ENCODE measurements at places on chromosomes 4 and X.

DNA sequence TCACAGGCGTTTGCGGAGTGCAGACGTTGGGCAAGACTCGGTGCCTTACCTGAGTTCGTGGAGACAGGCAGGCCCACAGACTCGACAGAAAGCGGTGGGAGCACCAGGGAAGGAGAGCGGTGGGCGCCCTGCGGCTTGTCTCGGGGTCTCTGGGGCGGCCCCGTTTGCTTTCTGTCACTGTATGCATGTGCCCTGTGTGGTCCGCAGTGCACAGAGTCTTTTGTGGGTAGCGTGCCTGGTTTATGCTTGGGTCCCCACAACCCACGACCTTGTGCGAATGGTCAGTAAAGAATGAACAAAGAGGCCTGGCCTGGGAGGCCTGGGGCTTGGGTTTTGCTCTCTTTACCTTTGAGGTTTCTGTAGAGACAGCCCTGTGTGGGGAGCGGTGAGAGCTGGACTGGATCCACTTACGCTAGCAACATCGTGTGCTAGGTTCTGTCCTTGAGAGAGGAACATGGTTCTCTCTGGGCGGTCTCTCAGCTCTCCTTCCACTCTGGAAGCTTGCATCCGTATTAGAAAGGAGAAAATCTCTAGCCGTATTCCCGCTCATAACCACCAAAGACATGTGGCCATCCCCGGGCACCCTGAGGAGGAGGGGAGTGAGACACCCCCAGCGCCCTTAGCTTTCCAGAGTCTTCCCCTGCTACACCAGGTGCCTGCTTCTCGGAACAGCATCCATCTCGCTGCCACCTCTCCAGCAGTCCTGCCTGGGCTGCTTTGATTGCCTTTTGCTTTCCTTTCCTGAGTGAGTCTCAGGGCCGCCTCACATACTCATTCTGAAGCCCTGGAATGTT, 1.2 kb downstream of the TADA2B start:
- no peak for DNase-seq

DNA sequence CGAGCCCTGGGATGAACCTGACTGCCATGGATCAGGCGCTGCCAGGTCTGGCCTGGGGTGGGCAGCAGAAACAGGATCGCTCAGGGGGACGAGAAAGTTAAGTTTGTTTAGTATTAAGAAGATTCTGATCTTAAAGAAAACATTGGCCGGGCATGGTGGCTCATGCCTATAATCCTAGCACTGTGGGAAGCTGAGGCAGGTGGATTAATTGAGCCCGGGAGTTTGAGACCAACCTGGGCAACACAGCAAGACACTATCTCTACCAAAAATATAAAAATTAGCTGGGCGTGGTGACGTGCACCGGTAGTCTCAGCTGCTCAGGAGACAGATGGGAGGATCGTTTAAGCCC, 696 bp upstream of the FLNA start:
- DNase-seq: no peak

DNA sequence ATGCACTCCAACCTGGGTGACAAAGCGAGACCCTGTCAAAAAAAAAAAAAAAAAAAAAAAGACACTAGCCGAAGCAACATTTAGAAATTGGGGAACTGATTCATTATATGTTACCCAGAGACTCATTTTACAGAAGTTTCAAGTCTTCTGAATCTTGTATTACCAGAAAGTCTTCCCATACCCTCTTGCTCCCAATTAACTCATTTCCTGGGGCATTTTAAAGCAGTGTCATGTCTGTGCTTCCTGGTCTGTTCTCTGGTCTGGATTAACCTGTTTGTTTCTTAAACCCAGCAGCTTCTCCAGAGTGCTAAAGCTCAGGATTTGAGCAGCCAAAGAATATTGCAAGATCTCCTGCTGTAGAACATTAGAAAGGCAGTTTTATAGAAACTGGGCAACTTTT, 43.7 kb downstream of the FRMPD3 start:
- no peak for DNase-seq

DNA sequence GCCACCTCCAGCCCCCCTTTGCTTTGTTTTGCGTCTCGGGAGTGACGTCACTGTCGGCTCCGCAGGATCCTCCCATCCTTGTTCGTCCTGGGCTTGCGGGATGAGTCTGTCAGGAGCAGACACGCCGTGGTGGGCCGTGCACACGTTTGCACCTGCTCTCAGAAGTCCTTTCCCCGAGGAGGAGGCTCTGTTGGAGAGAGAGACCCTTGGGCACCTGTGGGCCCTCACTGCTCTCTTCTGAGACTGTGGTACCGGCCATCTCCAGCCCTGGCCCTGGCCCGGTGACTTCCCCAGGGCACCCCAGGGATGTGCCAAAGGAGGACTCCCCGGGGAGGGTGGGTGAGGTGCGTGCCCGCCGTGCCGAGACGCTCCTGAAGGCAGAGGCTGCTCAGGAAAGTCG, 76.1 kb upstream of the PPP2R3B start:
- DNase-seq: no peak

DNA sequence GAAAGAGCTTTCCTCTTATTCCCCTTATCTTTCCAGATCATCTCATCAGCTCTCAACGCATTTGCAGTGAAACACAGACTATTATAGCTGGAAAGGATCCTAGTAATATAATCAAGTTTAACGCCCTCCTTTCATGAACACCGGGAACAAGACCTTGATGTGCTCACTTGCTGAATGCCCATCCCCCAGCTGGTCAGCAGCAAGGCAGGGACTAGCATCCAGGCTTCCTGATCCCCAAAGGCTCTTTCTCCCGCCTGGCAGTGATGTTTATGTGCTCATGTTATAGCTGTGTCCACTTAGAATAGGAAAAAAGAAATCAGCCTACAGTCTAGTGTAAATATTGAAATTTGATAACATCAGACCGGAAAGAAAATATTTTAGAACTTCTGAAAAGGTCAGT, 24.6 kb downstream of the GPC4 start:
- no peak for DNase-seq

- peak; percentile 46 for DNase-seq
Measured at GRCh38 chr4:14827111-14827510, 175.2 kb upstream of the CPEB2 start.

DNA sequence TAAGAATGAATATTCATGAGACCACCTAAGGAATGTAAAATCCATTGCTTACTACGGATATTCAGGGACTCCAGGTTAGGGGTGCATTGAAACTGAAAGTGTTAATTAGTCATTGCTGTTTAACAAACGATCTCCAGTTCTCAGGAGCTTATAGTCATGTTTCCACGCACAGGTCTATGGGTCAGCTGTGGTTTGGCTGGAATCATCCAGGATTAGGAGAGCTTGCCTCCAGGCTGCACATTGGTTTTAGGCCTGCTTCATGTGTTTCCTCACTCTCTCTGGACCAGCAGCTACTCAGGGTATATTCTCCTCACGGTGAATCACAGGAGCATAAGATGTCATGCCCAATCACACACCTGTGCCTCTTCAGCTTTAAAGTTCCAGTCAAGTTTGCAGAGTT, 98.9 kb downstream of the ATXN3L start:
- no peak for DNase-seq

DNA sequence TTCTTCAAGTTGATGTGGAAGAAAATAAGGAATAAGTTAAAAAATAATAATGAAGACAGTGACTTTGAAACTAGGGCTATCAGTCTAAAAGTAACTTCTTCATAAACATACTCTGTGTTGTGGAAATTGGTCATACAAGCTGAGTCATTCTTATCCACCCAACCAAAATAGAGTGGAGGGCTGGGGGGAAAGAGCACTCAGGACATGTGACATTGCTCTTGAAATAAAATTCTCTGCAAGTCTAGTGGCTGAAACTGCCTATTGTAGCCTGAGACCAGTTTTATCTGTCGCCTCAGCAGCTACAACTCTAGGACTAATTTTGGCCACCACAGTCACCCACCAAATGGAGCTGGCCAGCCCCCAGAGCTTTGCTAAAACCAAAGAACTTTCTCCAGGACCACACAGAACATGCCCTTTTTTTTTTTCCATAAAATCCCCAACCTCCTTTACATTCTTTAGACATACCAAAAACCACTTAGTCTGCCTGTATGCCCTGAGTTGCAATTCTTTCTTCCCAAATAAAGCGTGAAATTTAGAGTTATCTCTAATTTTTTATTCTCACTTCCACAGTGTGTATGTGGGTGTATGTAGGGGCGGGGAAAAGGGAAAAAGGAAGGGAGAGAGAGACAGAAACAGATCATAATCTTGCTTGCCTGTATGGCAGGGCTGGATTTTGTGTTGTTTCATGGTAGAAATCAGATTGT, 23.0 kb upstream of the SLC25A4 start:
- DNase-seq: no peak

GRCh38 chrX:15127010-15127409, 142.9 kb downstream of the ASB9 start:
- DNase-seq: no peak

GRCh38 chrX:18291006-18291545, 63.4 kb downstream of the SCML2 start:
- peak; percentile 29 for DNase-seq

GRCh38 chrX:129233786-129234185, 289.5 kb downstream of the SMARCA1 start:
- no peak for DNase-seq

- DNase-seq: no peak
Measured at GRCh38 chrX:18949291-18949943, 34.5 kb downstream of the PHKA2 start.

DNA sequence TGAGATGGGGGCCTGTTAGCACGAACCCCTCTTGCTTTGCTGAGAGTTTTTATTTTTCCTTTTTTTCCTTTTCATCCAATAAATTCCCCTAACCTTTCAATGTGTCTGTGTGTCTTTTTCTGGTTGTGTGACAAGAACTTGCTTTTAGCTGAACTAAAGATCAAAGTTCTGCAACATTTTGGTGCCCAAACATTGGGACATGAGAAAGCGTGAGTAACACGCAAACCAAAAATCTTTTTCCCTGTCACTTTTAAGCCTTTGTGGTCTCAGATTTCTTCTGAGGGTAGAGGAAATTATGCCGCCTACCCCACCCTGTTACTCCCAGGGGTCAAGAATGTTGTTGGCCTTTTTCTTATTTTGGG, 141.8 kb upstream of the CPXCR1 start:
- DNase-seq: no peak

Data from fibroblast of skin of scalp (primary cell).